HuH-7.5 (cell line): ENCODE measurements at places on chromosomes 6 and 20.

- DNase-seq = no peak
These were observed 50.7 kb upstream of the TNFRSF21 start for GRCh38 chr6:47360388-47360787.

DNA sequence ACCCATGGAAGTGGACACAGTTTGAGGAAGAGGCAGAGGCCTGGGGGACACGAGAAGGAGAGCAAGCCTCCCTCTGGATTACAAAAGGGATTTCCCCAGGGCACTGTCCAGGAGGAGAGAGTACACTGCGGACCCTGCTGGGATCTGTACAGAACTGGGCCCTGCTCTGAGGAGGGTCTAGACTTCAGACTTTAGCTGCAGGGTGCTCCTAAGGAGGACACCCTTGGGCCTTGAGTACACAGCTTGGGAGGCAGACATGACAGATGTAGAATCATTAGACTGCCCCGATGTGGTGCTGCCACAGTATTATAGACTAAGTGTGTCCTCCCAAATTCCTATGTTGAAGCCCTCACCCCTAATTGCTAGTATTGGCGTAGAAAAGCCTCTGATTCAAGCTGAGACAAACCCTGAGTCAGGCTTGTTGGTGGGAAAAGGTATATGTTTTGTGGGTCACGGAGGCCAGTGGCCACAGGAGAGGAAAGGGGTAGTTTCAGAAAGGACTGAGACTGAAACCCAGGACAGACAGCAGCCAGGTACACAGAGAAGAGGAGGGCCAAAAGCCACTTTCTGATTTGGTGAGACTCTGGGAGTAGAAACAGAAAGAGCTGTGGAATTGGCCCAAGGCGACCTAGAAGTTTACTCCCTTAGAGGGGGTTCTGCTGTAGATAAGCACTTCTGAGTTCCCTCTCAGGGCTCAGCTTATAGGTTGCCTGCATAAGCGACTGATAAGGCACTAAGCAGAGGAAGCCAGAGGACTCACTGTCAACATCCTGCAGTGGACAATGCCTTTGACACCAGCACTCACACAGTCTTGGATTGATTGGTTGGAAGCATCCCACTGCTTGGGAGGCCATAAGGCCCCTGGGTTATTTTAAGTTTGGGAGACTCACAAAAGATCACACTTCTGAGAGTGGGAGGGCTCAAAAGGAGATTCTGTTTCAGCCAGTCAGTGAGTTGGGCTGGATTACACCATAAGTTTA is 16.5 kb upstream of the SH3BGRL2 start:
- DNase-seq = no peak

DNA sequence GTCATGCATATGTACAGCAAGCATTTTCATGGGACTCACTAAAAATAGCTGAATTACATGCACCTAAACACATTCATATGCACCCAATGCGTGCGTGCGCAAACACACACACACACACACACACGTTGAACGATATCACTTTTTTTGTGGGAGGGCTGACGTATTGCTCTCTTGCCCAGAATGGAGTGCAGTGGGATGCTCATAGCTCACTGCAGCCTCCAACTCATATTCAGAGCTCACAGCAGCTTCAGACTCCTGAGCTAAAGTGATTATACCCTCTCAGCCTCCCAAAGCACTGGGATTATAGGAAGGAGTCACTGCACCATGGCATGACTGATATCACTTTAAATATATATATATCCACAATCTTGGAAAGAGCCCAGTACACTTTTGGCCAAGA is 620.4 kb upstream of the MANEA start:
- DNase-seq = no peak

- DNase-seq = no peak
These were observed 14.2 kb downstream of the SEC63 start for GRCh38 chr6:107943626-107944439.

DNA sequence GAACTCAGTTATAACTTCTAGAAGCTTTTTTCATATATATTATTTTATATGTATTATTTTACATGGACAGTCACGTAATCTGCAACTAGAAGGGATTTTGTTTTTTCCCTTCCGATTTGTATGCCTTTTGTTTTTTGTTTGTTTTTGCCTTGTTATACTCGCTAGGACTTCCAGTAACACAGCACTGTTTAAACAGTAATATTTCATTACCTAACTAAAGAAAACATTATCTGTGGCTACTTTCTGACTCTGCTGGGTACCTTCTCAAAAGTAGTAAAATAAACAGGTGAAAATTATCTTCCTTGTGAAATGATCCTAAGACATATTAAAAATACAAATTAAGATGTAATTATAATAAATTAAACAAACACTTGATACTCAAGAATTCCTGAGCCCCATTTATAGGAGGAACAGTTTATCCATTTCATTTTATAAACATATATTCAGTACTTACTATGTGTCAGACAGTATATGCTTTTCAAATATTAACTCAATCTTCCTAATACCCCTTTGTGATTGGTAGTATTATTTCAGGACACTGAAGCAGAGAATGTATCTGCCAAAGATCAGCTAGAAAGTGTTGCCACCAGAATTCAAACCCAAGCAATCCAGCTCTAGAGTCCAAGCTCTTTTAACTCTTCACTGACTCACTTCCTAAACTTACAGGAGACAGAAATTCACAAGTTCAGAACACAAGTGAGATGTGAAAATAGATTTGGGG is 65.3 kb downstream of the MAP3K5 start:
- no peak for DNase-seq

DNA sequence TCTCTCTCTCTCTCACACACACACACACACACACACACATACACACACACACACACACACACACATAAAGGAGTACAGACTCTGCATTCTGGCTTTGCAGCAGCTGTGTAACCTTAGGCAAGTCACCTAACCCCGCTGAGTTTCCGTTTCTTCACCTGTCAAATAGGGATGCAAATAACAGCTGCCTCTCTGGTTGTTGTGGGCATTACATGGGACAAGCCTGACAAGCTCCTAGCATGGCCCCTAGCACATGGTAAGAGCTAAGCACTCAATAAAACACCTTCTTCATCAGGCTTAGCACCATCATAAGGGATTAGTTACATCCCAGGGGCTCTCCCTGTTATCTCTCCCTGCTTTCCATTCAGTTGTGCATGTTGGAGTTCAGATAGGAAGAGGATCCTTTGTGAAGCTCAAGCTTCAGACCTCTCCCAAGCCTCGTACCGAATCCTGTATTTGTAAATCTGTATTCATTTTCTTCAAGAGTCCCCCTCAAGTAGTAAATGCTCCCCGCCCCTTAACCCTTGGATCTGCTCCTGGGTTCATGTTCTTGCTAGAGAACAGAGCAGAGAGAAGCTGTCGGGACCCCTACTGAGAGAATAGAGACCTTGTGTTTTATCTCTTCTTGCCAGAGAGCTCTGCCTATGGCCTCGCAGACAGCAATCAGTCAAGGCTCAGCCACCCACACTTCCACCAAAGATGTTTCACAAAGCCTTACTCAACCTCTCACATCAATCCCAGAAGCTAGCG is 2.2 kb downstream of the SLC13A3 start:
- no peak for DNase-seq

GRCh38 chr20:50450881-50451752 is 59.1 kb upstream of the PTPN1 start:
- DNase-seq = peak; percentile 31

DNA sequence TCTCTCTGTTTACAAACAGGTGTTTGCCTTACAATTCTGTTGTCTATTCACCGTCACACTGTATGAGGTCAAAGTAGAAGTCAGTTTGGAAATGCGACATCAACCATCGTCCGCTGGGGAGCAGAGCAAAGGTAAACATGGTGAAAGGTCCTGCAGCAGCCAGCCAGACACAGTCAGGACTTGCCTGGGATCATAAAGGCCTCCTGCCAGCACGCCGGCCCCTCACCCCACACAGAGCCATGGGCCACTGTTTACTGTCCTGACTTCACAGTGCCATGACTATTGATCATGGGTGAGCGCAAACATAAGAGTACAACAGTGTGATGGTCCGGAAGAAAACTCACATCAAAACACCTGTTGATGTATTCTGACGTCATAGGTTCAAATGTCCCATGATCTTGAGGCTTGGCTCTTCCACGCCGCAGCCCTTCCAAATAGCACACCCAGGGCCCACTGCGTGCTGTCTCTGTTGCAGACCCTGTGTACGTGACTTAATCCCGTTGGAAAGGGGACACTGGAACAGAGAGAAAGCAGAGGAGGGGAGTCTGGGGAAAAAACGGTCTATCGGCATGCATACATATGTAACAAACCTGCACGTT is 16.9 kb upstream of the PPP1R3G start:
- peak; percentile 56 for DNase-seq

- DNase-seq = no peak
These were observed 506.6 kb upstream of the NOX3 start for GRCh38 chr6:155962276-155962675.

DNA sequence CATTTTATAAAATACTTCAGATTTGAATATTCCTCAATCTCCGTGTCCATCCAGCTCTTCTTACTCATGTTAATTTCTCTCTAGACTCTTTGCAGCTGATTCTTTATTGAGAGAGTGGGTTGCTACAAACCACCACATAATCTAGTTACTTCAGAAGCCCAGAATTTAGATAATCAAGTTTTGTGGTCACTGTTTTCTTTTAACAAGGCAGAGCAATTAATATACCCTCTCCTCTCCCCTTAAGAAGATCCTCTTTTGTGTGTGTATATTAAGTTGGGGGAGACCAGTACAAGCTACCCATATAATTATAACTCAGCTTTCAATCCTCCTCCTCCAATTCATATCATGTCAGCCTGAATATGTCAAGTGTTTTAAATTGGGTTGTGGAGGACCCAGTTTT is 95.1 kb downstream of the IRAK1BP1 start:
- DNase-seq = no peak

- DNase-seq = peak; percentile 88
These were observed 77.1 kb downstream of the NINL start for GRCh38 chr20:25508083-25508770.

DNA sequence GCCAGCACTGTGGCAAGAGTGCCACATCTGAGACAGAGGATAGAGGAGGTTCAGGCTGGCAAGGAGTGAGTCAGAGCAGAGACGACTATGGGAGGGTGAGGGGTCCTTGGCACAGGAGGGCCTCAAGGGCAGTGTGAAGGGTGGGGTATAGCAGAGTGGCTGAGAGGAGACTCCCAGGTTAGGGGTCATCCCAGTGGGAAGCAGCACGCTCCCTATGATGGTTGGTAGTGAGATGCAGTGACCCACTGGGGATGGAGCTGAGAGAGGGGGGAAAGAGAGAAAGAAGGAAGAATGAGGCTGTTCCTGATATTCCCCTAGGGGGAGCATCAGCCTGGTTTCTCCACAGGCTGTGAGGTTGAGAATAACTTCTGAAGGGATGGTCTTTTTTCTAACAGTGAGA is 97.3 kb downstream of the INSM1 start:
- DNase-seq = no peak

GRCh38 chr6:54787825-54788224 is 58.7 kb upstream of the FAM83B start:
- DNase-seq = no peak

DNA sequence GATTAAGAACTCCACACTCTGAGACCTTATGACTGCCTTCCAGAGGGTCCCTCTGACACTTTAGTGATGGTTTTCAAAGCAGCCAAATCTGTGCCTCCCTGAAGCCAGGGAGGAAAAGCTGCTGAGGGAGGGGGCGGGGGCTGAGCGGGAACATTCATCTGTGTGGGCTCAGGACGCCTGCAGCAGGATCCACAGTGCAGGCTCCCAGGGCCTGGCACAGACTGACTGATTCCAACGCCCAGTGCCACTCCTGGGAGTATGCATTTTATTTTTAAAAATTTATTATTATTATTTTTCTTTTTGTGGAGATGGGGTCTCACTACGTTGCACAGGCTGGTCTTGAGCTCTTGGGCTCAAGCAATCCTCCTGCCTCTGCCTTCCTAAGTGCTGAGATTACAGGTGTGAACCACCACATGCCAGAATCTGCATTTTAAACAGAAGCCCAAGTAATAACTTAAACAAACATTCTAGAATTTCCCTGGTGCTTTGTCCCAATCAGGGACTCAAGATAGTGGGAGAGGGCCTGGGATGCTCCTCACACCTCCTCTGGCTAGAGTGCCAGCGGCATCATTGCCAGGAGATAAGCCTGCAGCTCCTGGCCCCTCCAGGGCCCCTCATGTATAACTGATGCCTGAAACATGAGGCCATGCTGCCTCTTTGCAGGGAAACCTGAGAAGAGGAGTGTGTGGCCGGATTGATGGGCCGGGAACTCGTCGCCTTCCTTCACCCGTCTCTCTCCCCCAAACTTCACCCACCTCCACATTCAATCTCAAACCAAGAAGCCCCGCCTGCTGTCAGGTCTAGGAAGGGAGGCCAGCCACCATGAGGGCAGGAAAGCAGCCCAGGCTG is 438 bp upstream of the TMC2 start:
- no peak for DNase-seq

- no peak for DNase-seq
These were observed 501.3 kb downstream of the CD83 start for GRCh38 chr6:14618759-14619418.

DNA sequence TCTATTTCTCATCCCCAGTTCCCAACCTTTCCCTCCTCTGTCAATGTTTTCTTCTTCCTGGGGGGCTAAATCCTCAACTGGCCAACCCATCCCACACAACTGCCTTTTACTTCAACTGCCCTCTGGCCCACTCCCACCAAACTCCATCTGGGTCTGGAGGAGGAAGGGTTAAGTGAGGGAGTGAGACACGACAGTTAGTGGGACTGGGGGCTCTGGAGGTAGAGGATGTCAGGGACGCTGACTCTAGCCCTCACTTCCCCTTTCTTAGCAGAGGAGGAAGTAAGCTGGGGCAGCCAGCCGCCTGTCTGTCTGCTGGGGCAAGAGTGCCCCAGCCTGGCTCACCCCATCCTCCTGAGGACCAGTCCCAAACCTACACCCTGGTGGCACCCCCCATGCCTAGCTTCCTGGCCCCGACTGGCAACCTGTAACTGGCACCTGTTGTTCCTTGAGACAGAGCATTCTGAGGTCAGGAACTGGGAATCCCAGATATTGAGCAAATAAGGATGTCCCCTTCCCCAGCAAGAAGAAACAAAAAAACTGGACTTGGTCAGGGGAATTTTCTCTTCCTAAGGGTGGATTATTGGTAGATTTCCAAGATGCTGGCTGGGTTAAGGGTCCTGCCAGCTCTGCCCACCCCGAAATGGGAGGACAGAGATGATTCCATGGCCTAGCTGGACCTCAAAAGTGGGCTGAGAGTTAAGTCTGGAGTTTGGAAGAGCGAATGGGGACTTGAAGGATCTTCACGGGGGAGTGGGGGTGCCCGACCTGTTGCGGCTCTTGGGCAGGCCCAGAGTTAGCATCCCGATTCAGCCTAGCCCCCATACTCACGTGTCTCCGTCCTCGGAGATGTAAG is 971 bp downstream of the NFKBIE start:
- no peak for DNase-seq
